Psoas muscle (tissue), 8 donors: ENCODE measurements at places on chromosomes 7 and 10. TPM values are rescaled to one million over a fixed set of nuclear protein-coding genes. Genes with fewer than 3 reads are reported as not detected.

The PANK1 gene
- 17.0 TPM for total RNA-seq

The GSTO2 gene
- 2.7 TPM for total RNA-seq

The AS3MT gene
- total RNA-seq = 1.8 TPM

GRCh38 chr10:101939008-101939648 lies 95.5 kb upstream of the KCNIP2 start:
- no peak for DNase-seq

GRCh38 chr7:34074421-34074820 lies 169.1 kb downstream of the BMPER start:
- DNase-seq = no peak

DNA sequence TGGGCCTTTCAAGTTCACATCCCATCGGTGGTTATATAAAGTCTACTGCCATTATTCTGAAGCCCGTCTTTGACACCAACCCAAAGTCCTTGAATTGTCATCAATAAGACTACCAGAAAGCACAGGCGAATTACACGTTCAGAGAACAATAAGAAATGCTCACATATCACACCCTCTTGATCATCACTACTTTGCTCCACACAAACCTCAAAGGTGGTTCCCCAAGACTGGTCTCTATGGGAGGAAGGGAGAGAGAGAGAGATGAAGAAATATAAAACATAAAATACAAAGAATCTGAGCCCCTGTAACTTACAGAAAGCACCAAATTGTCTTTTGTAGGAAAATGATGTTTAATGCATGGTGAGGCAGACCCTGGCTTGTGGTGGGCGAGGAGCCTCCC lies 4.4 kb downstream of the HIPK2 start:
- no peak for DNase-seq

GRCh38 chr10:70649526-70649925 lies 22.8 kb upstream of the ADAMTS14 start:
- DNase-seq = no peak

DNA sequence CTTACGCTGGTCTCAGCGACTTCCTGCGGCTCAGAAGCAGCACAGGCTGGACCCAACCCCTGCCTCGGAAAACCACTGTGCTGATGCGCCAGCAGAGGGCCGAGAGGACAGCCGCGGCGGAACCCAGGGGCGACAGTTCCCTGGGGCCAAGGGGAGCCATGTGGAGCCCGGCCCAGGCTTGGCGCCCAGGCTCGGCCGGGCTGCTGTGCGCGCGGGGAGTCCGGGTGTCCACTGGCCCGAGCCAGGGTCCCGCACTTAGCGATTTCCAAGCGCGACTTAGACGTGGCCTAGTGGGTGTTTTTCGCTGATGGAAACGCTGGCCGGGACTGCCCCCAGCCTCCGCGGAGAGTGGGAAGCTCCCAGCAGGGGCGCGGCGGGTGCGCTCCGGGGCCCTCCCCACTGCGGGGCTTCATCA lies 18.6 kb upstream of the ZNF32 start:
- DNase-seq = no peak

GRCh38 chr10:16776896-16777295 lies 40.3 kb downstream of the RSU1 start:
- no peak for DNase-seq

DNA sequence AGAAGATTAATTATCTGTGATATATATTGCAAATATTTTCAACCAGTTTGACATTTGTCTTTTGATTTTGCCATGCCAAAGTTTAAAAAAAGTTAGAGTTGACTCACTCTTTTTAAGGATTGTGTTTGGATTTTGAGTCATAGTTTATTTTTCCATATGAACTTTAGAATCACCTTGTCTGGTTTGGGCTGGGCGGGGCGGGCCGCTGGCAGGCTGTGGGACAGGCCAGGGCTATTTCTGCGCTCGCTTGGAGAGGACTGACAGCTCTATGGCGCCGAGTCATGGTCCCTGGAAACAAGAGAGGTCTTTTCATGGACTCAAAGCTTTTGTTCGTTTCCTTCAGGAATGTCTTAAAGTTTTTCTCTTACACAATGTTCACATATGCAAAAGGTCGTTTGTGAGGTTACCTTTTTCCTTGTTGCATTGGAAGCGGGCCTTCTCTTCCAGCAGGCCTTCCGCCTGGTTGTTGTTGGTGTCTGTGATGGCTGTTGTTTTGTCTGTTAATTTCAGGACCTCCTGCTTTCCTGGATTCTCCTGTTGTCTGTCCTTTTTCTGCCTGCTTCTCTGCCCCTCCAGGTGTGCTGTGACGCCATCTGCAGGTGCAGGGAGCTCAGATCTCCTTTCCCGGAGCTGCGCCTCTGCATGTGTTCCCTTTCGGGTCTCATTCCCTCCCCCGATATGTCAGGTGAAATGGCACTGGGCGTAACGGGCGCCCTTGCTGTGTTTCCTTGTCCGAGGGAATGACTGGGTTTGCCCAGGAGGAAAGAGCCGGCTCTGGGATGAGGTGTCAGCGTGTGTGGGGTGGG lies 53.8 kb downstream of the INPP5A start:
- peak; percentile 81 for DNase-seq

DNA sequence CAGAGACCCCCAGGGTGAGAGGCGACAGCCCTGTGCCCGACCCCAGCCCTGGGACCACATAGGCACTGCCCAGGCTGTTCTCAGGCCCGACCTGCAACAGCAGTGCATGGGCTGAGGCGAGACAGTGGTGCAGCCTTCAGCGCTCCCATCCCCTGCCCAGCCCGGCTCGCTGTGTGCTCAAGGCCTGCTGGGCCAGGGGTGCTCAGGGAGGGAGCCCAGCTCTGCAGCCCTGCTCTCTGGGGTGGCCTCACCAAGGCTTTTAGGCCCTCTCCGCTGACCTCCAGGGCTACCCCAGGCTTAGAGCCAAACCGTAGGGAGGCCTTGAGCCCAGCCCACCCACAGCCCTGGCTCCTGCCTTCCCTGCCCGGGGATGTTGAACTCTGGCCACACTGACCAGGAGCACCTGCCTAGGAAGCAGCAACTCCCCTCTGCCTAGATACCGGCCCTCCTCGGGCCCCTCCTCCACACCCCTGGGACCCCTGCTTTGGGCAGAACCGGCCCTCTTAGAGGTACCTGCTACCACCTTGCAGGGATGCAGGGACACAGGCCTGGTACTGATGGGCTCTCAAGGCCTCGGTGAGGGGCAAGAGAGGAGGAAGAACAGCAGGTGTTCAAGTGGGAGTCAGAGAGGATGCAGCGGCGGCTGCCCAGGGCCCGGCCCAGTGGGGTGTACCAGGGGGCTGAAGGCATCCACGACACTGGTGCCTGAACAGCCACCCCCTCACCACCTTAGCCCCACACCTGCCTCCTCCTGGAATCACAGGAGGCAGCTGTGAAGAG lies 231.5 kb downstream of the ELFN1 start:
- peak; percentile 39 for DNase-seq

- DNase-seq = no peak
Observed at GRCh38 chr10:42980553-42981357, 96.1 kb upstream of the RET start.

- no peak for DNase-seq
Observed at GRCh38 chr7:2109936-2110609, 122.7 kb downstream of the MAD1L1 start.

DNA sequence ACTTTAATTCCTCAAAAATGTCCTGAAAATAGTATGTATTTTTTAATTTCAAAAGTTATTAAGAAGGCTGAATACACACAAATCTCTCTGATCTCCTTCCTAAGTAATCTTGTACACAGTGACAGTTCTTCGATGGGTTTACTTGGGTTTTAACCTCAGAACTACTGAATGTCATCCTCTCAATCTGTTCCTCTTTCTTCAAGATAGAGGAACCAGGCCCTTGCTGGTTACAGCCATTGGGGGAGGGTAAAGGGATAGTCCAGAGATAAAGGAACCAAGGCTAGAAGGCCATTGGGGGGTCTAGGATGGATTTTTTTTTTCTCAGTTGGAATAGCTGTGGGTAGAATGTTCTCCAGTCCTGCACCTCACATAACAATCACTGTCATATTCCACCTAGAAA lies 224.9 kb downstream of the SKIDA1 start:
- DNase-seq = no peak

GRCh38 chr10:98469001-98469931 lies 22.5 kb upstream of the HPS1 start:
- DNase-seq = no peak

DNA sequence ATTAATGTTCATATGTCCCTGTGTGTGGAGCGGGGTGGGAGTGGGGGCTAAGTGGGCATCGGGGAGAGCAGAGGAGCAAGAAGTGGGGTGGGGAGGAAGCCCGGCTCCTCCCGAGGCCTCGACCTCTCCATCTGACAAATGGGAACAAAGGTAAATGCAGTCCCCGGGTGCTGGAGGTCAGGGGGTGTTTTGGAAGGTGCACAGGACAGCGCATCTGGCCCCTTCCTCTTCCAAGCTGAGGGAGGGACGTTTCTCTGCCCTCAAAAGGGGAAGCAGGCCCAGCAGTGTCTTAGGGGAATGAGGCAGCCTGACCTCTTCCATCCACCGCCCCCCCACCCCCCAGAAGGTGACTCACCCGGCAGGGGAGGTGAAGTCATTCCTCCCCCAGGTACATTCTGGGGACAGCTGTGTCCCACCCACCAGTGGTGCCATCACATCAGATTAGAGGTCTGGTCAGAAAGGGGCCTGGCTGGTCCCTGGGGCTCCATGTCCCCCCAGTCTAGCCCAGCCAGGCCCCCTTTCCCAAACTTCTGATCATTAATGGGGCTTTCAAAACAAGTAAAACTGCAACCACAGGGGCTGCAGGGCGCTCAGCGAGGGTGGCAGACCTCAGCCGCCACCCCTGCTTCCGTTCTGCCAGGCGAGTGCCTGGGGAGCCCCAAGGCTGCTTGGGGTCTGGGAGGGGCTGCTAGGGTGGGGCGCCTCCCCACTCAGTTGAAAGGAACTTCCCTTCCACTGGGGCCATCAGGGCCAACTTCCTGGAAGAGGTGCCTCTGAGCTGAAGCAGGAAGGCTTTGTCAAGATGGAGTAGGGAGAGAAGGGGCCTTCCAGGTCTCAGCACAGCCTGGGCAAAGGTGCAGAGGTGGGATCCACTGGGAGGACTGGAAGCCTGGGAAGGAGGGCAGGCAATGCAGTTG lies 10.8 kb downstream of the LFNG start:
- peak; percentile 46 for DNase-seq

DNA sequence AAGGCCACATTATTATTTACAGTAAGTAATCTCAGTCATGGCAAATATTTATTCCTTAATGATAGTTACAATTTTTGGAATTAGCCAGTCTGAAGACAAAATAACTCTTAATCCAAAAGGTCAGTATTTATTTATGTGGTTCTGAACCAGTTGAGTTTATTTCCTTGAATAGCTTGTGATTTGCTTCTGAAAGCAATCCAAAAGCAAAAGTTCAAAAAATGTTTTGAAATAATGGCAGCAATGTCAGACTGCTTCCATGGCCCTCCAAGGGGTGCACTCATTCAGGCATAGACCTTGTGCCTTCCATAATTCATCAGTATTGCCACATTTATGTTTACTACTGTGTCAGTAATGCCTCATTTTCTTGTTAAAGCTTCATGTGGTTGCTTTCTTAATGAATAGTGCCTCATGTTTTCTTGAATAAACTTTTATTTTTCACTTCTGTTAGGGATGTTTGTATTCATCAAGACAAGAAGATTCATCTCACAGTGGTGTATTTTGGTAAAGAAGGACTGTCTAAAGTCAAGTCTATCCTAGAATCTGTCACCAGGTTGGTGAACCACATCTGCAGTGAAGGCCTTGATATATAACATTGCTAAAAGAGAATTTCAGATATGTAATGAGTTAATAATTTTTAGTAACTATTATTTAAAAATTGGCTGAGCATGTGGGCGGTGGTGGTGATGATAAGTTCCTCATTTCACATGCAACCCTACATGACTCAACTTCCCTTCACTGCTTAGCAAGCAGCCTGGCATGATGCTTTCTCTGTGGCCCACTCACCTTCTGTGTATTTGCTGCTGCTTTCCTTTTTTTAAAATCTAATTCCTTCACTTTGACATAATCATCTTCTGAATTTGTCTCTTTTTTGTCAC lies 22.0 kb downstream of the CSGALNACT2 start:
- DNase-seq = no peak

DNA sequence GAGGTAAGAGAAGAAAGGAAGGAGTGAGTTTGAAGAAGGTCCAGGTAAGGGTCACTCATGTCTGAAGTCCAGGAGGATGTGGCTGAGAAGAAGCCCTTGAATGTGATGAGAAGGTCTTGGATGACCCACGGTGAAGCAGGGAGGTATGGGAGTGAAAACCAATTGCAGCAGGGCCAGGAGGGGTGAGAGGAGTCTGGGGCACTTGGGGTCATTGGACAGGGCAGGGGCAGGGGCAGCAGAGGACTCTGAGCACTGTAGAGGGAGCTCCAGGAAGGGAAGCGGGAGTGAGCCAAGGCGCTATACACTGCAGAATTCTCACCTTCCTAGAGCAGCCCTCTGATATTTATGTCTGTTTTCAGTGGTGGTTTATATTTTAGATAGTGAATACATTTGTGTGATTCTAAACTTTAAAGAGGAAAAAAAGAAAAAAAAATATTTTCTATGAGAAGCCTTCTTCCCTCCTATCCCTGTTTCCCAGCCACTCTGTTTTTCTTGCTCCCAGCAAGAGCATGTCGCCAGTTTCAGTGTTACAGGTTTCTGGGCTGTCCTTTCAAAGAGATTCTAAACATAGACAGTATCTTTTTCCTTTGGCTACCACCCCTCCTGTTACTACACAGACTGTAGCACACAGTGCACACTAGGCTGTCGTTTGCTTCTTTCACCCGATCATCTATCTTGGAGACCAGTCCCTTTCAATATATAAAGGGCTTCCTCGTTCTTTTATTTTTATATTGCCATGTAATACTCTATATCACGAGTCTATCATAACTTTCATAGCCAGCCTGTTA lies 24.5 kb downstream of the BLVRA start:
- no peak for DNase-seq

DNA sequence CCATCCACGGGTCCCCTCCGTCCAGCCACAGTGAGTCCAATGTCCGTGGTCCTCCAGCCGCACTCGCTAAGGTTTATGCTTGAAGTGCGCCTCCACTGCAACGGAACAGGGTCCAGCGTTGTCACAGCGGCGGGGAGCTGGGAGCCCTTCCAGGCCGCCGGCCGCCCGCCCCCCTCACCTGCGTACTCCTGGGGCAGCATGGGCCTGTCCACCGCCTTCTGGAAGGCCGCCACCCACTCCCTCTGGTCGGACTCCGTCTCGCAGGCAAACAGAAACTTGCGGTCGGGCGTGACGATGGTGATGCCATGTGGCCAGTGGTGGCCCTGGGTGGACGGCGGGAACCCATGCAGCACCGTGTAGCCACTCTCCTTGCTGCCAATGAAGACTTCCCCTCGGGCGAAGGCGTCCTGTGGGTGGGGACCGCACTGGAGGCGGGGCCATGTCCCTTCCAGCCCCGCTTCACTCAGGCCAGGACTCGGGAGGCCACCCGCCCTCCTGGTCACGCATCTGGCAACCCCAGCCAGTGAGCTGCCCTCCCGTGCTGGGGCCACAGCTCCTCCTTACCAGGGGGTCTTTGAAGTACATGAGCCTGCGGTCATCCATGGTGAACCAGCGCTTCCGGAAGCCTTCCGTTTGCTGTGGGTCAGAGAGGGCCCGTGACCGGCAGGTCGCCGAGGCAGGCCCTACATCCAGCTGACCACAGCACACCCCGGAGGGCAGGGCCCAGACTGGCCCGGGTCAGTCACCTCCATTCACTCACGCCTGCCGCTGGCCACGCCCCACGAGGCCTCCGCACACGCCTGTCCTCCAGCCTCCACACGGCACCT lies 22.7 kb downstream of the GET4 start:
- DNase-seq = no peak

- no peak for DNase-seq
Observed at GRCh38 chr10:53508197-53508596, 735.6 kb upstream of the MBL2 start.
